ENCODE measurements at places on chromosomes 6 and 20.
A peak's percentile ranks its signal among the peaks of the same experiment; 100 is the strongest.

- no peak for DNase-seq
These were observed 21.6 kb downstream of the STX7 start for GRCh38 chr6:132491303-132491702.

DNA sequence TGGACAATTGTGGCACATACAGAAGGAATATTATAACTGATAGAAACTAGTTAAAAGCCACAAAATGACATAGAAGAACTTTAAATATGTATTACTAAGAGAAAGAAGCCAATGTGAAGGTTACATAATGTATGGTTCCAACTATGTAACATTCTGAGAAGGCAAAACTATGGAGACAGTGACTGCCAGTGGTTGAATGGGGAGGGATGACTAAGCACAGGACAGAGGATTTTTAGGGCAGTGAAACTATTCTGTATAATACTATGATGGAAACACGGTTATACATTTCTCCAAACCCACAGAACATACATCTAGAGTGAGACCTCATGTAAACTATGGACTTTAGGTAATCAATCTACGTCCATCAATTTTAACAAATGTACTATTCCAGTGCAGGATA is 22.4 kb downstream of the SYNCRIP start:
- no peak for DNase-seq

- DNase-seq, result no peak
These were observed 65.2 kb upstream of the EDN3 start for GRCh38 chr20:59235226-59235625.

DNA sequence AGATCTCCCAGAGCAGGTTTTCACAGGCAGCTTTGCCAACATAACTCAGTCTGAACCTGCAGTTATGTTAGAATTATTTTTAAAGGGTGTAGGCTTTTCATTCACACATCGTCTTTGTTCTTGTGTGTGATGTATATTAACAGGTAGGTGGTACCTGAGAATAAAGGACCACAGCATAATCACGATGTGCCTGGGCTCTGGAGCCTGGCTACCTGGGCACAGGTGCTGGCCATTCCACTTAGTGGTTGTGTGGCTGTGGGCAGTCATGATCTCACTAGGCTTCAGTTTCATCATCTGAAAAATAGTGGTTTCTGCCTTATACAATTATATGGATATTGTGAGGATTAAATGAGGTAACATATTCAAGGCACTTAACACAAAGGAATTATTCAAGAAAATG is 6.4 kb downstream of the CD109 start:
- DNase-seq, result no peak

GRCh38 chr6:109834595-109835437 is 143.3 kb upstream of the GPR6 start:
- DNase-seq, result peak; percentile 88

DNA sequence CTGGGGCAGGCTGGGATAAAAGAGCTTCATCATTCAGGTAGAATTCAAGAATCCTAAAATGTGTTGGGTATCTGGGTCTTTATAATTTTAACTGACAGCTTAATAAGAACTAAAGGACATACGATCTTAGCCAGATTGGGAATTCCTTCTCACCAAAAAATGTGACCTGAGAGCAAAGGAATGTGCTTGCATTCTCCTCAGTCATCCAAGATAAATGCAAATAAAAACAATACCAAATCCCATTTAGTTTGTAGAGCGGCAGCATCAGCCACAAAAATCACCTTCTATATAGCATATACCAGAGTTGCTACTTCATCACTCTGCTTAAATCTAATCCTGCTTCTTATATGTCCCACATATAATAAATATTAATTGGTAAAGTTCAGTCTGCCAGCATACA is 16.9 kb downstream of the USP49 start:
- DNase-seq, result no peak

DNA sequence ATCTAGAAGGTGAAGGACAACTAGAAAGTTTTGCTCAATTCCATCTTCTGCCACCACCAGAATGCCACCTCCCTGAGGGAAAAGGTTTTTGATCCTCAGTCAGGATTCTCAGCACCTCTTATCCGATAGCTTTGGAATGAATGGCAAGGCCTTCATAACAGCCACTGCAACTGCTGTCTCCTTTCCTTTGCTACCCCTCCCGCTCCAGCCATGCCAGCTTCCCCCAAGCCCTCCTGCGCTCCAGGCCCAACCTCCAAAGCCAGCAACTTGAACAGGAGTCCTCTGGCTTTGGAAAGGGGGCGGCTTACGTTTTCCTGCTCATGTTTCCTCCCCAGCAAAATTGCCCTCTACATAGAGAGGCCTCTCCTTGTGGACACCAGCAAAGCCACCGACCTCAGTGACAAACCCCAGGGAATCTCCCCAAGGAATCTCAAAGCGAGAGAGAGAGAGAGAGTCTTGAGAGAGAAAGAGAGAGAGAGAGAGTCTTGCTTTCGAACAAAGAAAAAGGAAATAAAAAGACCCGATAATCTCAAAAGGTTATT is 420 bp upstream of the BTN2A1 start:
- DNase-seq, result no peak

GRCh38 chr6:40719671-40720374 is 132.7 kb upstream of the LRFN2 start:
- DNase-seq, result no peak
